GM12892 (cell line): ENCODE measurements at places on chromosomes 11 and 22.

DNA sequence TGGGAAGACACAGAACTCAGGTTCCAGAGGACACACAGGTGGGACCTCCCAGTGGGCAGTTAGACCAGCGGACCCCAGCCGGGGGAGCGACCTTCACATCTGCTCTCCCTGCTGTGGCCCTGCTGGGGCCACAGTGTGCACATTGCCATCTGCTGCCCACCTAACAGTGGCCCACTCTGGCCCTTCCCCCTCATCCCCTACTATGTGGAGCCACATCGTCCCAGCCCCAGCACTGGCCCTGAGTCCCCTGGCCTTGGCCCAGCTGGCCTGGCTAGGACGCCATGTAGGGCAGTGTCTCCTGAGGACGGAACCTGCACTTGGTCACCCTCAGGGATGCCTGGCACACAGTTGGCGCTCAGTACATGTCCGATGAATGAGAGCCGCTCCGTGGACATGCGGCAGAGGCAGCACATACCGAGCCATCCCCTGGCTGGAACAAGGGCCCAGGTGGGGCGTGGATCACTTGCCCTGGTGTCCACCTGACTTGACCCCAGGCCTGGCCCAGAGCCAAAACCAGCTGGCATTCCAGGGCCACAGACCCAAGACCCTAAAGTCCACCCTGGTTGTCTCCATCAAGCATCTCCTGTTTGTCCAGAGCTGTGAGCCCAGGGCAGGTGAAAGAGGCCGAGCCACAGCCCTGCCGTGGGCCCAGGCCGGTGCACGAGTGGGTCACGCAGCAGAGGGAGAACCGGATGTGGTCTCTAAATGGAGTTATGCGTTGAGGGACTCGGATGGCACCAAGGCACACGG, 93.1 kb upstream of the FGF3 start:
- no peak for DNase-seq

GRCh38 chr11:73759610-73760134, 1.2 kb downstream of the RAB6A start:
- no peak for DNase-seq

DNA sequence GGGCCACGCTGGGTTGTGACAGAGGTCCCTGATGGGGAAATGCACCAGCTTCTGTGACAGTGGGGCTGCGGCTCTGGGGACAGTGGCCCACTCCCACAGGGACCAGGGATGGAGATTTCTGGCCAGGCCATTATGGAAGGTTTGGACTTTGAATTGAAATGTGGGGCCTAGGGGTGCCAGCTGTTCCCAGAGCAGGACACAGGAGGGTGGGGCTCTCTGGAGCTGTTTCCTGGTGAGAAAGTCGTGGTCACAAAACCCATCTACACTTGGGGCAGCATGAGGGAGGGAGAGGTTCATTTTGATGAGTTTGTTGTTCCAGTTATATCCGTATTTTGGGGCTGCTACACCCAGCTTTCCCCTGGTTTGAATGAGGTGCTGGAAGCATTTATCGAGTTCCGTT, 52.2 kb downstream of the LRP5 start:
- DNase-seq = no peak

DNA sequence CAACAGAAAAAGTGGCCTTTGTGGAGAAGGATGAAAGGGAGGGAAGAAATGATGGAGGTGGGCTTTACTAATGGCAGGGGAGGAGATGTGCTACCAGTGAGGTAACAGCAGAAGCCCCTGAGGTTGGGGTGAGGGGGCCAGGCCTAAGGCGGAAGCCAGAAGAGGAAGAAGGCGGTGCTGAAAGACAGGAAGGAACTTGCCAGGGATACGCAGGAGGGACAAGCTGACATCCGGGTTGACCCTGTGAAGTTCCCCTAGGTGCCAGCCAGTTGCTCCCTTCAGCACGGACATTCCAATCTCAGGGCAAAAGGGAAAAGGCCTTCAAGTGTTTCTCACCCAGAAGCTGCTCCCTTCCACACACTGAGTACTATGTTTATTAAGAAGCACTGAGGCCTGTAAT, 2.3 kb upstream of the TIRAP start:
- no peak for DNase-seq

DNA sequence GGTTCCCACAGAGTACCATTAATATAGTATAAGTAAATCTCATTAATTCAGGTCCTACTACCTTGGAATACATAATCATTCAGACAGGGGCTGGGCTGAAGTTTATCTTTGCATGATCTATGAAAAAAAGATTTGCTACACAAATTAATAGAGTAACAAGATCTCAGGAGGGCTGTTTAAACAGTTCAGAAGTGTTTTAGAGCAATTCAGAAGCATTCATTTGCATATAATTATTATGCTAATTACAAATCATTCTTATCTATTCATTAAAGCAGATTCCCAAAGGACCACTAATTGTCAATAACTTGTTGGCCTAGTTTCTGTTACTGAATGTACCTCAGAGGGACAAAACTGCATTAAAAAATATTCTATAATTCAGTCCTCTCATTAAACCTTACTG, 40.5 kb downstream of the PITPNB start:
- no peak for DNase-seq

DNA sequence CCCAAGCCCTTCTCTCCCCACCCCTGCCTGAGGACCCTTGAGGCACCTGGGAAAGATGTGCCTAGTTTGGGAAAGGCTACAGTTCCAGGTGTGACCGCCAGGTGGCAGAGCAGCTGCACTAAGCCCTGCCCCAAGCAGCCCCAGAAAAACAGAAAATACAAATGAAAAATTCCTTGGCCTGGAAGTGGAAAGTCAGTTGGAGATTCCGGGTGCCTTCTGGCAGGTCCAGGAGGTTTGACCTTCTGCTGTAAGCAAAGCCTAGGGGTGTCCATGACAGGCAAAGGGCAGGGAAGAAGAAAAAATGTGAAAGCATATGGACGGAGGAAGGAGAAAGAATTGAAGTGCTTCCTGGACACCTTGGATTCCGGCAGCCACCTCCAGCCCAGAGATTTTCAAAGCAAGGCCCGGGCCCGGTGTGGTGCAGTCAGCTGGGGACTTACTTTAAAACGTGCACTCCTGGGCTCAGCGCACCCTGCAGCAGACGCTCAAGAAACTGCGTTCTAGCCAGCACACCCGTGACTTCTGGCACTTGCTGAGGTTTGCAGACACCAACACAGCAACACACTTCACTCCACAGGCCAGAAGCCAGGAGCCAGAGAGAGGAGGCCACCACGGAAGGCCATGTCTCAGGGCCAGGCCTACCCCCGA, 37.3 kb upstream of the SLC22A12 start:
- DNase-seq = peak; percentile 52

DNA sequence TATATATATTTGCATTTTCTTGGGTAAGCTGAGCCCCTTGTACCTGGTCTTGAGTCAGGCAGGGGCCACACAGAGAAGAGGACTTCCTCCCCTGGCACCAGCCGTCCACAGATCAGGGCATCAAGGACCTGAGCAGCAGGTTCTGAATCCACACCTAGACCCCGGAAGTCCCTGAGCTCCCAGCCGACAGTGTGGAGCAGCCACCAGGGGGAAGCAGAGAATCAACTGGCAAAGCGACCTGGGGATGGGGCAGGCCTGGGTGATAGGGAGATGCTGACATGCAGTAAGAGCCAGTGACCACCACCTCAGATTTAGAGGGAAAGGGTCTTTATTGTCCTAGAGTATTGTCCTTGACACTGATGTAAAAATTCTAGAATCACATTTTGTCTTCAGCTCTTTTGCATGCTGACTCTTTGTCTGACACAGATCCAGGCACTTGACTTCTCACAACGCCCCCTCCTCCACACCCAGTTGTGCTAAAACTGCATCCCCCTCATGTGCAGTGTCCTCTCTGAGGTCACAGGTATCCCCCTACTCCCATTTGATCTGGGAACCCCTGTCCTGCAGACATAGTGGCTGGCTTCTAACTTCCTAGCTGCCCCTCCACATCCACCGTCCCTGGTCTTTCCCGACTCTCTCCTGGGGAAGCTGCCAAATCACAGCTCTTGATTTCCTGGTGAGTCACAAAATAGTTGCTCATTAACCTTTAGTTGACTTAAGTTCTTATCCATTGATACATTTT, 109.3 kb downstream of the GGTLC2 start:
- DNase-seq = peak; percentile 78
